ENCODE measurements at places on chromosomes 12 and 14.

- DNase-seq: peak; percentile 27
Measured at GRCh38 chr14:102949801-102950451, 27.5 kb downstream of the AMN start.

- no peak for DNase-seq
Measured at GRCh38 chr14:73744874-73745529, 30.8 kb upstream of the PNMA1 start.

- no peak for DNase-seq
Measured at GRCh38 chr12:124402248-124403066, 107.6 kb downstream of the RFLNA start.

DNA sequence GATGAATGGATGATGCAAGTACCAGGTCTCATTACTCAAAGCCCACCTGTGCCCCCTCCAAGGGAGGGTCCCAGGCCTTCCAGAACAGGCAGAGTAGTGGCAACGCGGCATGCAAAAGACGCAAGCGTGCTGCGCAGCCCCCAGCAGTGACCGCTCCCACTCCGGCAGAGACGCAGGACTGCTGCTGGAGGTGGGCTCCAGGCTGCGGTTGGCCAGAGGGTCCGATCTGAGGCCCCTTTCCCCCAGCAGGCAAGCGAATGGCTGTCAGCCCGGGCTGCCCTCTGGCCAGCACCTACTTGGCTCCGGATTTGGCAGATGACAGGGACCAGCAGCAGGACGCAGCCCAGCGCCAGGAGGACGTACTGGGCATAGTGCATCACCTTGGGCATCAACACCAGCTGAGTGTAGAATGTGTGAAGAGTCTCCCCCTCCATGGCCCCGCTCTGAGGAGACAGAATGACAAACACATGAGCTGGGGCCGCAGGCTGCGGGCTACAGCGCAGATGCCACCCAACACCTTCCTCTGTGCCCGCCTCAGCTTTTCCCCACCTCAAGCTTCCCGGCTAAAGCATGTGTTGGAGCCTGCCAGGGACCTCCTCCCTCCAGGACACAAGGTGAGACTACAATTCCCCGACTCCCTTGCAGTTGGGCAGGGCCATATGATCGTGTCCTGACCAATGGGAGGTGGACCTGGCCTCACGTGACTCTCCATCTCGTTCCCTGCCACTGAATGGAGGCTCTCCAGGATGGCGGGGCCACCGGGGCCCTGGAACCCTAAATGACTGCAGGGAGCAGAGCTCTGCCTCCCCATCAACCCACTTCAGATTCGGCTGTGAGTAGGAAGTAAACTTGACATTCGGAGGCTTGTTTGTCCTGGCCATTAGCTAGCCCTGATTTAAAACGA is 77.4 kb downstream of the SCARB1 start:
- peak; percentile 93 for DNase-seq

GRCh38 chr12:116213014-116213413 is 64.5 kb downstream of the MED13L start:
- no peak for DNase-seq

DNA sequence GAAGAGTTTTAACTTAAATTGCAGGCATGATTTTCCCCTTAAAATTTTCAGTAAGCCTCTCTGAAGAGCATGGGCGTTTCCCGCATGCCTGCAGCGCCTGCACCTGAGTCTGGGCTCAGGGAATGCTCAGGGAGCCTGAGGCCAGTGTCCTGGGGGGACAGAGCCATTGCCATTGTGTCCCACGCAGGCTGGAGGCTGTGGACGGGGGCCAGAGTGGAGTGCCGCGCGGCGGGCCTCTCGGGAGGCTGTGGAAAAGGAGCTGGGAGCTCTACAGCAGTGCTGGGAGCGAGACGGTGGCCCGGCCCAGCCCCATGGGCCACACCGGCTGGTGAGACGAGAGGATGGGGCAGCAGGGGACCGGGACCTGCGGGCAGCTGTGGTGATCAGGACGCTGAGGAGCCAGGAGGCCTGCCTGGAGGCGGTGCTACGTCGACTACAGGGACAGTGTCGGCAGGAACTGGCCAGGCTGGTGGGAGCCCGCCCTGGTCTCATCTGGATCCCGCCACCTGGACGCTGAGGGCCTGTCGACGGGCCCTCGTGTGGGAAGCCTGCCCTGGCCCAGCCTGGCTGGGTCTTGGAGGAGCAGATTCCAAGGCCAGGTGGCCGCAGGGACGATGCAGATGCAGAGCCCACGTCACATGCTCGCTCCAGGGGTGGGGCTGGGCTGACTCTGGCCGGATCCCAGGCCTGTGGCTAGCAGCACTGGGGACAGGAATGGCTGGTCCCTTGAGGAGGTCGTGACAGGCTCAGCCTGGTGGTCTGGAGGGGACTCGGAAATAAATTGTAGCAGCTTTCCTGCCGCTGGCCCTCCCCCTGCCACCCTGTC is 7.6 kb downstream of the TEDC1 start:
- no peak for DNase-seq

DNA sequence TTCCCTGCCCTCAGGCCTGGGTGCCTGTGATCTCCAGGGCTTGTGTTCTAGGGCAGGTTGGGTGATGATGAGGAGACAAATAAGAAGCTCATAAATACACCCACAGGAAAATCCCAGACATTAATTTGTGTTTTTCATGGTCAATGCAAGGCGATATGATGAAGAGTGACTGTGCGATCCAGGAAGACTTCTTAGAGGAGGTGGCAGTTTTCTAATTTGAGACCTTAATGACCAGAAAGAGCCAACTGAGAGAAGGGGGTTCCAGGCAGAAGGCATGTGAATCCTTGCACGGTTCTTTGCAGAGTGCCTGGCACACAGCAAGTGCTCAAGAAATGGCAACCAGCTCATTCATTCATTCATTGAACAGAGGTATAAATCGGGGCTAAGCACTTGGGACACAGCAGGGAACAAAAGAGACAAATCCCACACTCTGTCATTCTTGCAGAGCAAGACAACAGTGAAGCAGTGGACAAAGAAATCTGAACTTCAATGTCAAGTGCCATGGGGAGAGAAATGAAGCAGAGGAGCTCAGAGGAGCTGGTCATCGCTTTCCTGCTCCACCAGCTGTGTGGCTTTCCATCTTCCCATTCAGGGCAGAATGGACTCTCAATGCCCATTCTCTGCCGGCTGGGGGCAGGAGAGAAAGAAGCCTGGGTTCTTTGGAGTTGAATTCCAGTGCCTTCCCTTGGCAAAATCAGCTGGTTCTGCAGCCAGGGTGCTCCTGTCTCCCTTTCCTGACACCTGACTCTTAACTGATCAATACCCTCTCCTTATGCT is 128.3 kb downstream of the AACS start:
- no peak for DNase-seq

GRCh38 chr12:911191-911826 is 38.2 kb downstream of the RAD52 start:
- DNase-seq: no peak

- no peak for DNase-seq
Measured at GRCh38 chr12:38919191-38919590, 13.8 kb upstream of the CPNE8 start.

- DNase-seq: no peak
Measured at GRCh38 chr14:81993432-81993831, 459.8 kb upstream of the SEL1L start.

- DNase-seq: peak; percentile 90
Measured at GRCh38 chr12:68240079-68240478, 13.3 kb downstream of the IL22 start.

- DNase-seq: no peak
Measured at GRCh38 chr12:74899031-74899829, 310.4 kb downstream of the KCNC2 start.
